ENCODE measurements at places on chromosomes 3 and 15.

DNA sequence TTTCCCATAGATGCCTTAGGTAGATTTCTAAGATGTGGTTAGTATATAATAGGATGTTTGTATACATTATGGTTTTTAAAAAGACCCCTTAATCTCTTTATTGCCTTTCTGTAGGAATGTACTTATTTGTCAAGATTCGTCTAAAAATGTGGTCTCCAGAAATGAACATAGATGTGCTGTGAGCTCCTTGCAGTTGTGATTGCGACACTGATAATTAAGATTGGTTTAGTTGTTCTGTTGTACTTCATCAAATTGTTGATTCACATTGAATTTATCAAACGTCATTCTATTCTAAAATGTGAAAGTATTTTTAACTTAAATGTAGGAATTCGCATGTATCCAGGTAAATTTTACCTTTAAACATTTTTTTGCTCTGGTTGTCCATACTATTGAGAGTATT, 51.2 kb downstream of the CMC1 start:
- DNase-seq = no peak

GRCh38 chr15:61459785-61460707, 230.9 kb upstream of the RORA start:
- DNase-seq = no peak

DNA sequence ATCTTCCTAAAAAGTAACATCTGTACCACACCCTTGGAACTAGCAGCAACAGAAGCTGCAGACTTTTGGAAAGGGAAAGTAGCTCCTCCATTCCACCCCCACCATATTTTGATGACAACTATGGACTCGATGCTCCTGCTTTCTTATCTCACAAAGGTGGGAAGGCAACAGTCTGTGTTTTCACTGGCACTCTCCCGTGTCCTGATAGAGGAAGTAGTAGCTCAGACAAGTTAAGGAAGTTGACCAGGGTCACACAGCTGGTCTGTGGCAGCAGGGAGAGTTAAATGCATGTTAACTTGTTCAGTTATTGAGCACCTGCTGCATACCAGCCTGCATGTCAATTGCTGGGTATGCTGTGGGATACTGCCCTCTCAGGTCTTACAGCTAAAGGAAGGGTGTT, 33.1 kb downstream of the BHLHE40 start:
- DNase-seq = no peak

GRCh38 chr15:34729886-34730285, 24.9 kb downstream of the GJD2 start:
- no peak for DNase-seq

GRCh38 chr3:64974401-64974800, 286.6 kb upstream of the ADAMTS9 start:
- DNase-seq = no peak

DNA sequence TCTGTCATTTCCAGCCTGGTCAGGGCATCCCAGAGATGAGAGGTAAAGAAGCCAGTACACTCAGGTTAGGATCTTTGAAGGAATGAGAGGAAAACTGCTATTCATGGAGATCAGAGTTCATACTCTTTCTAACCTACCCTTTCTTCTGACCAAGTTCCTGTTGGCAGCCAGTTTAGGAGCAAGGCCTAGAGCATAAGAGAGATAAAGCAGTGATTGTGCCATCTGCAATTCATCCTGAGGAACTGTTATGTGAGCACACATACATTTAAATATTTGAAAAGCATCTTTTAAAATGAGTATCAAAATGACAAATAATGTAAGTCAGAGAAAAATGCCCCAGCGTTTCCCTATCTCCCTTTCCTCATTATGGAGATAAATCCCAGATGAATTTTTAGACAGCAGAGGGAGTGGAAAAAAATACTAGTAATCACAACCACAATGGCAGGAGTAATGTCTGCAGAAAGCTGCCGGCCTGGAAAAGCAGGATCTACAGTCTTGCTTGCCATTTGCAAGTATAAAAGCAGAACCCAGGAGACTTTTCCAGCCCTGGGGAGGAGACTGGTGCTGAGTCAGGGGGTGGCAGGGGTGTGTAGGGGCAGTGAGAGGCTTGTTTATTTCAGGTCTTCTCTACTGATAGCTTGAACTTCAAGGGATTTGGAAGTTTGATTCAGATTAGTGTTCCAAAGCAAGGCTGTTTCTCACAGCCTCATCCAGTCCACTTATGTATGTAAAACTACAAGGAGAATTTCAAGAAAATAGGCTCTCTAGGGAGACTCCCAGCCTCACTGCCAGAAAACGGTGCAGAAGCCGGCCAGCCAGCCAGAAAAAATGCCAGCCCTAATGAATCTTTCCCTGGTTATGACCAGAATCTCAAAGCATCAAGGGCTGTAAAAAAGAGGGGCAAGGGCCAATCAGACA, 1052.4 kb downstream of the TUSC7 start:
- no peak for DNase-seq

DNA sequence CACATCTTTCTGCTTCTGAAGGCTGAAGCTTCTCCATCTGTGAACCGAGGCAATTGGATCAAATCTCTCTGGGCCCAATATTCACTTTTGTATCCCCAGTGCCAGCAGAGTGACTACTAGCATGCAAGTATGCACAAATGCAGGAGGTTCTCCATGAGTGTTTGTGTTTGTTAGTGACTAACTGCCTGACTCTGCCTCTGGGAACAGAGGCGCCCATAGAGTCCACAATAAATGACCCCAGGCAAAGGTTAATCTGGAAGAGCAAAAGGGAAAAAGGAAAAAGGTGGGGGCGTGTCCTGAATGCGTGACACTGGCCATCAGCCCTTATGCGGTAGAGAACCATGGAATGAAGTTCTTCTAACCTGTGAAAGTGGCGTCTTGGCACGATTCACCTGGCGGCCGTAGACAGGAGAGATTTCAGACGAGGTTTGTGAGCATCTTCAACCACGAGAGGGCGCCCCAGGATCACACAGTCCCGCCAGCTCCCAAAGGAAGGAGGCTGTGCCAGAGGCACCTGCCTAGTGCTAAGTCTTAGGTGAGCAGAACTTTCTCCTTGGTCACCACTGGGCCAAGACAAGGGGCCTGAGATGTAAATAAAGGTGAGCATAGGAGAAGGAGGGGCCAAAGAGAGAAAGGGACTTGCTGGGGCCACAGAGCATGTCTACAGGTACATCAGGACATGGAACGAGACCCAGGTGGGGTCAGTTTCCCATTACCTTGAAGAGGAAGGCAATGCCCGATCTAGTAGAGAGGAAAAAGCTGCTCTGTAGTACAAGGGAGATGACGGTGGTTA, 44.2 kb downstream of the RBPMS2 start:
- peak; percentile 96 for DNase-seq

DNA sequence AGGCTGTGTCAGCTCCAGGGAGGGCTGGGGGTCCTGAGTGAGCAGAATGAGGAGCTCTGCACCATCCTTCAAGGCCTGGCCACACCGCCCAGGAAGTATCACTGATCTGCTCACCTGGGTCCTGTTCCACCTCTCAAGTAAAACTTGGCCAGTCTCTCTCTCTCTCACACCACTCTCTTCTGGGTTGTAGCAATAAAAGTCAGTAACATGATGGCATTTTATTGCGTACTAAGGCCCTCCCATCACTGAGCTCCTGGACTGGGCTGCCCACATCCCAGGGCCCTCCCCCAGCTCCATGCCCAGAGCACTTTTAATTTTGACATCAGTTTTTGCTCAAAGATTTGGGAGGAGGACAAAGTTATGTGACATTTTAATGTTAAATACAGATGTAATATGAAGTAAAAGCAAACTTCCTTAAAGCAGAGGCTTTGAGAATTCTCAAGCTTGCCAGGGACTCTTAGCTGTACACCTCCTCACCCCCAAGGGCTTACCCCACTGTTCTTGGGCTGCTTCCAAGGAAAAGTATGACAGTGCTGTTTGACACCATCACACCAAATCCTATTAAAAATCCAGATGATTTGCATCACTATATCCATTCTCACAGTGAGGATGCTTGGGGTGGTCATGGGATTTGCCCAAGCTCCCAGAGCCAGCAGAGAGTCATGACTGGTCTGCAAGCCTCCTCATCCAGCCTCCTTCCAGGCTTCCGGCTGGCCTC, 105.1 kb upstream of the SLCO2A1 start:
- DNase-seq = no peak

GRCh38 chr3:126314305-126314789, 42.9 kb downstream of the KLF15 start:
- DNase-seq = no peak

- DNase-seq = no peak
These were observed 193.9 kb upstream of the THRB start for GRCh38 chr3:24688446-24689148.

GRCh38 chr3:11435440-11436165, 163.4 kb downstream of the ATG7 start:
- DNase-seq = no peak

DNA sequence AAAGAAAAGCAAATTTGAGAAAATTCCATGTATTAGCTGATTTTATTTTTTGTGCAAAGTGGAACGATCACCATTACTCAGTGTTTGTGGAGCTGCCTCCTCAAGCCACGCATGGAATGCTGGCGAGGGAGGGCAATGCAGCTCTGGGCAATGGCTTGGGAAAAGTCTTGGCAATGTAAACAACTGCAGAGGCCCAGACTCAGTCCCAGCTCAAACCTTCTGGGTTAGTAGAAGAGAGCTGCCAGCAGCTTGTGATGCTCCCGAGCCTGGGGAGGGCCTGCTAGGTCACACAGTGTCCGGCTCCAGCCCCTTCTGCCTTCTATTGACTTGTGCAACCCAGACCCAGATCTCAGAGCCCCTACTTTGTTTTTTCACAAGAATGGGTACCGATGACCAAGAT, 4.3 kb downstream of the EPHB1 start:
- no peak for DNase-seq

DNA sequence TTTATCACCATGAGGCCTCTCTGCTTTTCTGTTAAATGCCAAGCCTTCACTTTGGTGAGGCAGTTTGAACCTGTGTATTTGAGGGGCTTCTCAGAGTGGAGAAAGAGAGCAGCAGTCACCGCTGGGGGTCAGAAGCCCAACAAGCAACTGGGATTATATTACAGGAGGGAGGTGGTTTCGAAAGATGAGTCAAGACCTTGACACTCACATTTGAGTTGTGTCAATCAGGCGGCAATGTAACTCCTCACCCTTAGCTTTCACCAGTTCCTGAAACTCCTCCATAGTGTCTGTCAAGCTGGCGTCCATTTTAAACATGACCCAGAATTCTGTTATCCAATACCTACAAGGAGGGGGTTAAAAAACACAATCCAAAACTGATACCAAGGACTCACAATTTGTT, 46.5 kb downstream of the RASGRP1 start:
- DNase-seq = no peak

DNA sequence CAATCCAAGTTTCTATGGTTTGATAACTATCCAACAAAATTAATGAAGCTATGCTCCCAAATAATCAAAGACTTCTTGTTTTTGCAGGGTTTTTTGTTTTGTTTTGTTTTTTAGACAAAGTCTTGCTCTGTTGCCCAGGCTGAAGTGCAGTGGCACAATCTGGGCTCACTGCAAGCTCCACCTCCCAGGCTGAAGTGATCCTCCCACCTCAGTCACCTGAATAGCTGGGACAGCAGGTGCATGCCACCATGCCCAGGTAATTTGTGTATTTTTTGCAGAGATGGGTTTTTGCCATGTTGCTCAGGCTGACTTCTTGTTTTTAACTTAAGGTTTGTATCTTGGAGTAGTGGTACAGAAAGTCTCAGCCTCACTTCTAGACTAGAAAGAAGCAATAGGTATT, 11.0 kb upstream of the GATM start:
- DNase-seq = no peak

- no peak for DNase-seq
These were observed 56.0 kb downstream of the FRMD4B start for GRCh38 chr3:69329892-69330291.

- no peak for DNase-seq
These were observed 7.4 kb downstream of the ZNF589 start for GRCh38 chr3:48248095-48248850.

- DNase-seq = no peak
These were observed 222.5 kb downstream of the SHQ1 start for GRCh38 chr3:72625602-72626337.

- DNase-seq = no peak
These were observed 20.8 kb upstream of the APH1B start for GRCh38 chr15:63256433-63257274.

- no peak for DNase-seq
These were observed 890 bp upstream of the ADIPOQ start for GRCh38 chr3:186841620-186842019.

- DNase-seq = no peak
These were observed 70.6 kb upstream of the RAD18 start for GRCh38 chr3:9033867-9034266.

- no peak for DNase-seq
These were observed 1.9 kb upstream of the THBS1 start for GRCh38 chr15:39578851-39579486.

DNA sequence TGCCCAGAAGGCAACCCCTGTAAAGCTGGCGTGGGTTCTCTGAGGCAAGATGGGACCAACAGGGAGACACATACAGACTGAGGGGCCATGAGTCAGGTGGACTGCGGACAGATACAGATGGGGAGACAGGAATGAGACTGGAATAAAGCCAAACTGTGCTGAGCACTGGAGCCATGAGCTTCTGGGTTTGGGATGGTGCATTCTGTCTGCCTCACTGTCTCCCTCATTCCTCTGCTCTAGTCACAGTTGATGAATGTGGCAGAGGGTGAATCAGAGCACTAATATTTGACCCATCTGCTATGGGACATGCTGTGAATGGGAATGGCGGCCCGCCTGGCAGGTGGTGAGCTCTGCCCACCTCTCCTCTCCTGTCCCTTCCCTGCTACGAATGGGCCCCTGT, 262.9 kb downstream of the EPHB1 start:
- no peak for DNase-seq

- DNase-seq = no peak
These were observed 25.6 kb upstream of the EIF4A2 start for GRCh38 chr3:186757686-186758220.

DNA sequence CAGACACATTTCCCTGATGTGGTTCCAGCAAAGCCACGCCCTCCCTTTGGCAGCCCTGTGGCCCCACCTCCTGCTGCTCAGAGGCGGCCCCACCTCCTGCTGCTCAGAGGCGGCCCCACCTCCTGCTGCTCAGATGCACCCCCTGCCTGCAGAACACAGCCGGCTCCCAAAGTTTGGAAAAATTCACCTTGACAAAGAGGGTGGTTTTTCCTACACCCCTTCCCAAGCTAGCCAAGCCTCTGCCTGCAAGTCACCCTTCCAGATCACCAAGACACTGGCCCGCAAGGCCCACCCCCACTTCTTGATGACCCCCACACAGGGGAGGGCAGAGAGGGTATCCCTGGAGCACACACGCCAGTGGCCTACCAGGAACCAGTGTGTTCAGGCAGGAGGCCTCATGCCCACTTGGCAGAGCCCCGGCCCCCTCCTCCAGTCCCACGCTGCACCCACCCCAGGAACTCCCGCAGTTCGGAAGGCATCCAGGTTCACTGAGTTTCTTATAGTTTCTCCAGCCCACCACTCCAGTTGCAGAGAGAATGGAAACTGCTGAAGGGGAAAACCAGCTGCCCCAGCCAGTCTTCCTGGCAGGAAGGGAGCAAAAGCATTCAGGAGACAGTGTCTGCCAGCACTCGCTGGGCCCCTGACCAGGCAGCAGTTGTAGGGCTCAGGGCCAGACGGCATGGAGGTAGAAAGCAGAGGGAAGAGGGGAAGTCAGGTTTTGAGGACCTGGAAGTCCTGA, 2.3 kb upstream of the HAPLN3 start:
- DNase-seq = peak; percentile 88

- DNase-seq = peak; percentile 74
These were observed 33.5 kb downstream of the ZBTB38 start for GRCh38 chr3:141401573-141402475.
